ENCODE measurements at places on chromosomes 7 and 10. TPM values are rescaled to one million over a fixed set of nuclear protein-coding genes. Genes with fewer than 3 reads are reported as not detected.

Gene ADARB2
- total RNA-seq, result 0.99 TPM

Gene PARD3
- total RNA-seq, result 0.63 TPM

Gene INMT
- total RNA-seq, result not detected

Gene MYH16
- total RNA-seq, result not detected

Gene ZCCHC24
- 1.7 TPM for total RNA-seq

Gene HPSE2
- total RNA-seq, result not detected

Gene PALD1
- 6.5 TPM for total RNA-seq

Gene NUB1
- total RNA-seq, result 59.0 TPM

Gene UCN3
- not detected for total RNA-seq

Gene LBX1
- not detected for total RNA-seq

Gene SPDYE2B
- total RNA-seq, result not detected

Gene CHN2
- 8.7 TPM for total RNA-seq

Gene INSIG1
- 83.9 TPM for total RNA-seq

Gene TEX36
- not detected for total RNA-seq

Gene UPK3B
- 0.92 TPM for total RNA-seq

Gene CRYGN
- total RNA-seq, result 0.34 TPM

Gene H2BK1
- total RNA-seq, result 0.76 TPM

Gene C10orf90
- total RNA-seq, result not detected

Gene CC2D2B
- 0.21 TPM for total RNA-seq

Gene FZD1
- total RNA-seq, result 0.24 TPM

Gene SAMD9L
- total RNA-seq, result 102 TPM

Gene OR2A1
- total RNA-seq, result not detected

Gene CTAGE6
- total RNA-seq, result 0.44 TPM

Gene FAM180A
- total RNA-seq, result not detected

Gene SPACDR
- total RNA-seq, result 3.6 TPM

Gene RBP3
- total RNA-seq, result not detected

Gene SPDYE11
- not detected for total RNA-seq

Gene STYXL1
- 27.2 TPM for total RNA-seq

Gene SMKR1
- total RNA-seq, result 1.6 TPM

Gene ZNF746
- total RNA-seq, result 21.4 TPM

Gene METTL27
- total RNA-seq, result not detected

Gene LMOD2
- not detected for total RNA-seq

Gene DNMBP
- total RNA-seq, result 4.4 TPM

Gene MEST
- total RNA-seq, result 2.9 TPM
